Esophagus squamous epithelium (tissue), 5 donors: ENCODE measurements at places on chromosomes 11 and 22.

GRCh38 chr11:33987975-33988580 lies 63.5 kb upstream of the CAPRIN1 start:
- DNase-seq = no peak

- no peak for DNase-seq
Measured at GRCh38 chr11:2086239-2087040, 52.7 kb downstream of the IGF2 start.

DNA sequence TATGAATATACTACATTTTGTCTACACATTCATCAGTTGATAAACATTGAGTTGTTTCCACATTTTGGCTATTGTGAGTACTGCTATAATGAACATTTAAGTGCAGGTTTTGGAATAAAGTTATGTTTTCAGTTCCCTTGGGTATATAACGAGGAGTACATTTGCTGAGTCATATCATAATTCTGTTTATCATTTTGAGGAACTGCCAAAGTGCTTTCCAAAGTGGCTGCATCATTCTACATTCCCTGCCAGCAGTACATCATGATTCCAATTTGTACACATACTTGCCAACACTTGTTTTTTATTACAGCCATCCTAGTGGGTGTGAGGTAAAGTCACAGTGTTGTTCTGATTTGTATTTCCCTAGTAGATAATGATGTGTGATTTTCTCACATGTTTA lies 1458.6 kb upstream of the TENM4 start:
- DNase-seq = no peak

DNA sequence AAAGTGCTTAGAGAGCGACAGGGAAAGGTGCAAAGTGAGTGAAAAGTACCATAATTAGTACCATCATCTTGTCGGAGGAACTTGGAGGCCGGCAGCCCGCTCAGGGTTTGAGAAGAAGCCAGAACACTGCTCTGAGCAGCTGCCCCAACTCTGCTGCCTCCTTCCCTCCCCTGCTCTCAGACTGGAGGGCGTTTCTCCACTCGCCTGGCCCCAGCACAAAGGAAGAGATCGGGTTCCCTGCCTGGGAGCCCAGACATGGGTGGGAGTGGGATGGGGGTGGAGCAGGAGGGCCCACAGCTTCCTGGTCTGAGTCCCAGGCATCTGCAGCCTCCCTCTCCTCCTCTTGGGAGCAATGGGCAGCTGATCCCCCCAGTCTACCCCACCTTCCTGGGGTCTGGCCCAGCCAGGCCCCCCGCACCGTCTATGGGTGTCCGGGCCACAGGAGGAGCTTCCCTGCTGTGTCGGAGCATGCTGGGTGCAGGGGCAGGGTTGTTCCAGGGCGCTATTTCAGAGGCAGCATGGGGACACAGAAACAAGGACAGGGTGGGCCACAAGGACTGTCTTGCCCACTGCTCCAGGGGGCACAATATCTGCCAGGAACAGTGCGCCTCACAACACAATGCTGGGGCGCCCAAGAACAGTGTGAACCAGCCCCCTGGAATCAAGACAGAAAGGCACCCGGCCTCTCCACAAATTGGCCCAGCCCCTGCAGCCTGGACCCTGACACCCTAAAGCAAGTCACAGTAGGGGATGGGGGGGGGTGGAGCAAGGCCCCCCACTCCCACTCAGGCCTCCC lies 4.8 kb downstream of the LIF start:
- no peak for DNase-seq

GRCh38 chr22:22216450-22216959 lies 28.1 kb upstream of the VPREB1 start:
- no peak for DNase-seq

- no peak for DNase-seq
Measured at GRCh38 chr22:18056161-18056666, 21.6 kb upstream of the PEX26 start.

DNA sequence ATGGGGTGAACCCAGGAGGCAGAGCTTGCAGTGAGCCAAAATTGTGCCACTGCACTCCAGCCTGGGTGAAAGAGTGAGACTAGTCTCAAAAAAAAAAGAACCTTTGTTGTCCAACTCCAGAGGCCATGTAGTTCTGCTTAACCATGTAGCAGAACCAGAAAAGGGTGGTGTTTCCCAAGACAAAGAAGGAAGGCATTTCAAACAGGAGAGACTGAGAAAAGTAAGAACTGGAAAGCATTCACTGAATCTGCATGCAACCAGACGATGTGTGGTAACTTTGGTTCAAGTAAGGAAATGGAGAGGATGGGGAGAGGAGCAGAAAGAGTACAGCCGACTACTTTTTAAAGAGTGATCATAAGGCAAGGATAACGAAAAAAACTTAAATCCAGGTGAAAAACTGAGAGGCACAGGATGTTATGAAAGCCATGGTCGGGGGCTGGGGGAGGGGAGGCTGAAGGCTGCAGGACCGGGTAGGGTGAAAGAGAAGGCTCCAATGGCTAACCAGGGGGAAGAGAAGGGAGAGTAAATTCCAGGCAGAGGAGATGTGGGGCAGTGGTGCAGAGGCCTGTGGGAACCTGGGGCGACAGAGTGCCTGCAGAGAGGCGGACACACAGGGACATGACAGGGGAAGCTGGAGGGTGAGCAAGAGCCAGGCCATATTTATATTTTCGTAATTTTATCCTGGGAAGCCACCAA lies 48.8 kb downstream of the MAPK1 start:
- DNase-seq = no peak

DNA sequence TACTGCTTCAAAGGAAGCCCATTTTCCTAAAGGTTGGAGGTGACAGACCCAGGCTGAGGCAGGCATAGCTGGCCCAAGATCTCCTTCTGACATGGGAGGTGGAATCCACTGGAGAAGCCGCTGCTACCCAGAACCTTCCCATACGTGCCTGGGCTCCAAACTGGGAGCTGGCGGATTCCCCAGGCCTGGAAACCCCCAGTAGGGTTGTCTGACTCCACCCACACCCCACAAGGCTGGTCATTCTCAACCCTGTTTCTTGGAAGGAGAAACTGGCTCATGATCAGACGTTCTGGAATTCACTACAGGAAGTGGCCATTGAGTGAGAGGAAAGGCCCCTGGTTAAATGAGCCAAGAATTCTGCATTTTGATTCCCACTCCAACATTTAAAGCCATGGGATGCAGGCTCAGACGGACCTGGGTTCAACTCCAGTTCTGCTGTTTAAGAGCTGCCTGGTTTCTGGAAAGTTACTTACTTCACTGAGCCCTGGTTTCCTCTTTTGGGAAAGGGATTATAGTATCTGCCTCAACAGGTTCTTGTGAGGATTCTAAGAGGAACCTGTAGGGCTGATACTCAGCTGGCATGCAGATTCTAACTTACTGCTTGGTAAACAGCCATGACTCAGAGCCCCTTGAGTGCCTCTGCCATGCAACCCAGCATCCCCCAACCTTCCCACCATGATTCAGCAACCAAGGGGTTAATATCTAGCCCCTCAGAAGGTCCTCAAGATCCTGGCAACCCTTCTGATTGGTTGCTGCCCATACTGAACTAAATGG lies 19.4 kb upstream of the TSKU start:
- no peak for DNase-seq

- no peak for DNase-seq
Measured at GRCh38 chr22:43901976-43902643, 10.3 kb upstream of the PNPLA5 start.

GRCh38 chr11:120532832-120533196 lies 21.3 kb downstream of the GRIK4 start:
- no peak for DNase-seq

DNA sequence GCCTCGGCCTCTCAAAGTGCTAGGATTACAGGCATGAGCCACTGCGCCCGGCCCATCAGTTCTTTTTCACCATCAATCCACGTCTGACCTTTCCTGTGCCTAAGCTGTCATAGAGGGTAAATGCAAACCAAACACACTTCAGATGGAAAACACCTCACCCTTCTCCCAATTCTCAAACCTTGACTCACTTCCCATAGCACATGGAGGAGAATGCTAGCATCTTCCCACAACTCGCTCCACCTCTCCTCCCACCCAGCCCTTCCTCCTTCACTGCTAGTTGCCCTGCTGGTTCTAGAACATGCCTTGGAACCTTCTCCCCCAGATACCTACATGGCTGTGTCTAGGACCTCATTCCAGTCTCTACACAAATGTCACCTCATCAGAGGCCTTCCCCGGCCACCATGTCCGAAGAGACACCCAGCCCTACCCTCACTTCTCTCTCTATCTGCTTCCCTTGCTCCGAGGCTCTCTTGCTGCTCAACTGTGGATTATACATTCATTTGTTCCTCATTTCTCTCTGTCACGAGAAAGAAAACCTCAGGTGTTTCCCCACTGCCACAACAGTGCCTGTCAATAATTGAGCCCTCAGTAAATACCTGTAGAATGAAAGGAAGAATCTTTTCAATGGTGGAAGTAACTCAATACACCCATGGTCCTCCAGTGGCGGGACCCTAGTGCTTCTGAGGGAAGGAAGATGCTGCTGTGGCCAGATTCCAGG lies 21.3 kb upstream of the NCF4 start:
- no peak for DNase-seq

DNA sequence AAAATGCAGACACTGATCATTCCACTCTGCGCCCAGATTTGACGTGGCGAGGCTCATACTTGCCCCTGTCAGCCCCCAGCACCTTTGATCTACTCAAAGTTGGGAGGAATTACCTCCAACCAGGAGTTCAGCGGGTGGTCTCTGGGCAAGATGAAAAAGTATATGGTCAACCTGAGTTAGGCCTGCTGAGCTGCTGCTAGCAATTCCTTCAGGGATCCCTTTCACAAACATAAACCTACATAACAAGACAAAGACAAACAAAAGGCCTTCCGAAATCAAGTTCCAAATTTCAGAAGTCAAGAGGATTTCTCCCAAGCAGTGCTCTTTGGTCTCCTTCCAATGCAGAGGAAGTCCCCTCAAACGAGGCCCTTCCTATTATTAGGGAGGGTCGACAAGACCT lies 20.8 kb downstream of the CLDN5 start:
- DNase-seq = no peak

- no peak for DNase-seq
Measured at GRCh38 chr22:42994276-42994916, 20.6 kb downstream of the PACSIN2 start.

DNA sequence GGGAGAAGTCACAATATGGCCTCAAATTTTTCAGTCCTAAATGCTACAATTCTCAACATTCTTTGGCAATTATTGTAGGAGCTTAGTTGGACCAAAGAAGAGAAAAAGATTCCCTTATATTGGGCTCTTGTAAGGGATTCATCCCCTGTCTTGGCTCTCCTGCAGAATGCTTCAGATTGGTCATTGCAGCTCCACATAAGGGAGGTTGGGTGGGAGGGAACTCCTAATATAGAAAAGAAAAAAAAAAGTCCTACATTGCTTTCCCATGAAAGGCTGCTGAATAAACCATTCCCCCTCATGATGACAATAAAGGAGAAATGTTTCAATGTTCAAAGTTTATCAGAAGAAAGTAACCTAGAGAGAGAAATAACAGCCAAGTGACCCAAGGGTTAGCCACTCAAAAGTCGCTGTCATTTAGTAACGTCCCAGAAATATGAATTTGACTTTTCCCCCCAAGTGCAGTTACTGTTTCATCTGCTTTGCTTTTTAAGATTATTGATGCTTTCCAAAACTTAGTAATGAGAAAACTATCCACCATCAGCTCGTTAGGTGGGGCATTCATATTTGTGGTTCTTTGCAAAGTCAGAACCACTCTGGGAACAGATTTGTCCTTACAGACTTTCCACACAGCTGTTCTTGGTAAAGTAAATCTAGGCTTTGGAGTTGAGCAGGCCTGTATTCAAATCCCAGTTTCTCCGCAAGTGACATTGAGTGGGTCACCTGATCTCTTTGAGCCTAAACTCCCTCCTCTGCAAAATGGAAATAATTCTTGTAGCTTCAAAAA lies 5.0 kb upstream of the SLC1A2 start:
- no peak for DNase-seq

DNA sequence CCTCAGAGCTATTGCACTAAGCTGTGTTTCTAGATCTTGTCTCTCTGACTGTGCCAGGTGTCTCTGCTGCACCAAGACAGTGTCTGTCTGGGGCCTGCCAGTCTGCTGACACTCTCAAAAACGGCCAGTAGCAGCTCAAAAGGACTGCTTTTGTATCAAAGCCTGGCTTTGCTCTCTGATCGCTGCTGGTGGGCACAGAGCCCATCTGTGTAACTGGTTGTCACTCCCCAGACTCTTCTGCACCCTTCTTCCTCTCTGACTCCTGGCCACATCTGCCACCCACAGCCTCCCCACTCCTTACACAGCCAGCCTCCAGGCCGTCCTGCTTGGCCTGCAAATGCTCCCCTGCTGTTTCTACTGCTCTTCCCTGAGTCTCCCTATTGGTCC lies 26.5 kb downstream of the MED15 start:
- DNase-seq = no peak

DNA sequence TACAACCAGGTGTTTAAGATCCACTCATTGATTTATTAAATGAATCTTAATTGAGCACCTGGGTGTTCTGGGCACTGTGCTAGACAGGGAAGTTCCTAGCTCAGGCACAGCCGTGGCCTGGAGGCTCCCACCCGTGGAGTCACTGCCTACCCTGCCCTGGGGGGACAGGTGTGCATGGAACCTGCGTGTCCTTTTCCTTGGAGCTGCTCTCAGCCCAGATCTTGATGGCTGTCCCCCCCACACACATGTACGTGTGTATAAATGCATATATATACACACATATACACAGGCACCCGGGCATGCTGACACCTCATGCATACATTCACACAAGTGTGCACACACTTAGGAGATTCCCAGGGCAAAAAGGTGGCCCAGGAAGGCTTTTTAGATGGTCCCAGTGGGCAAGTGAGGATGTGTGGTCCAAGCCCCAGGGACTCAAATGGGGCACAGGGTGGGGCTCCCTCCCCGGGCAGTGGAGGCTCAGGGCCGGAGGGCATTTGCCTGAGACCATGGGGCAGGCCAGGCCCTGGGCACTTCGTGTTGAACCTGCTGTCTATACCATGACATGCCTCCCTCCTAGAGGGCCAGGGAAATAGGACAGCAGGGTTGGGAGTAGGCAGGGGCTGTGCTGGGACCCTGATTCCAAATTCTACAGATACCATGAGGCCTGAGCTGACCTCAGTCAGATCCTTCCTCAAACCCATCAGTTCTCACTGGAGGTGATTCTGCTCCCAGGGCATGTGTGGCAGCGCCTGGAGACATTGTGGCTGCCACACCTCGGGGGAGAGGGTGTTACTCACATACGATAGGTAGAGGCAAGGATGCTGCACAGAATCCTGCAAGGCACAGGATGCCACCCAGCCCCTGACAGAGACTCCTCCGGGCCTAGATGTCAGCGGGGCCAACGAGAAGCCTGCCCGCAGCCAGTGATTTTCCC lies 77.8 kb downstream of the BCR start:
- no peak for DNase-seq

DNA sequence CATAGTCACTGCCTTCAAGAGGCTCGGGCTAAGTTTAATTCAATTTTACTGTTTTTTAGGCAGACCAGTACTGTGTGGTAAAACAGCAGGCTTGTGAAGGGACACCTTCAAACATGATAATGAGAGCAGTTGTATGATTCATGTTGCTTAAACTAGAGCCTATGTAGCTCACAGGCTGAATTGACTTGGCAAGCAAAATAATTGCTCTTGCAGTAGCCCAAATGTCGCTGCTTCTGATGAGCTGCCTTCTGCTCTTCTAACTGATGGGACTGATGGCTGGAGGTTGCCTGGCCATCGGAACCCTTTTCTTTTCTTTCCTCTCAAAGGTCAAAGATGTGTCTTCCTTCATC lies 137.6 kb downstream of the MAML2 start:
- DNase-seq = no peak

- DNase-seq = no peak
Measured at GRCh38 chr11:12409621-12410005, 32.2 kb downstream of the PARVA start.
